Brain (organoid and tissue), 16 donors: ENCODE measurements at places on chromosomes 13 and 19.

- DNase-seq, result no peak
Observed at GRCh38 chr19:10555610-10555973, 10.2 kb downstream of the KRI1 start.

GRCh38 chr13:111844222-111844671, 222.7 kb upstream of the SOX1 start:
- no peak for DNase-seq

DNA sequence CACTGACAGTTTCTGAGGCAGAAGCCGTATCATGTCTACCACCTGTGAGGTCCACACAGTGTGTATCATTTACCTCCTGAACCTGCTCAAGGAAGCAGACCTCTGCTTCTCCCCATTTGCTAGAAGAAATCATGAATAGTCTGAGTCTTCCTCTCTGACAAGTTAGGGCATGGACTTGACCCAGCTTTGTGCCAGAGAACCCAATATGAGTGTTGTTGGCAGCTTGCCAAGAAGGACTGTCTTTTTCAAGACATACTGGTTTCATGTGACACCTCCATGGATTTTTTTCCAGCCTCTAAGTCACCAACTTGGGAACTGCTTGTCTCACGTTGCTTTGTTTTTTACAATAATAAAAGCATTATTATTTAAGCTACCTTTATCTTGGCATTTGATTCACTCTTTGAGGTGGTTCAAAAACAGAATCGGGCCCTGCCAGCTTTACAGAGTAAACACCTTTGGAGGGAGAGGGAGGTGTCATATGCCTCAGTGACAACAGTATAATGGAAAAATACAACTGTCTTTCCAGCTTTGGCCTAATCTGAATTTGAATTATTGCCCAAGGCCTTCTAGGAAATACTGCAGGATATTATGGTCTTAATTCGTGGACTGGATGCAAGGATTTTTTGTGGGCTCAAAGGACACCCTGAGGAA, 9.6 kb downstream of the ZNF211 start:
- no peak for DNase-seq

- no peak for DNase-seq
Observed at GRCh38 chr19:56193981-56194640, 3.5 kb downstream of the ZSCAN5B start.

DNA sequence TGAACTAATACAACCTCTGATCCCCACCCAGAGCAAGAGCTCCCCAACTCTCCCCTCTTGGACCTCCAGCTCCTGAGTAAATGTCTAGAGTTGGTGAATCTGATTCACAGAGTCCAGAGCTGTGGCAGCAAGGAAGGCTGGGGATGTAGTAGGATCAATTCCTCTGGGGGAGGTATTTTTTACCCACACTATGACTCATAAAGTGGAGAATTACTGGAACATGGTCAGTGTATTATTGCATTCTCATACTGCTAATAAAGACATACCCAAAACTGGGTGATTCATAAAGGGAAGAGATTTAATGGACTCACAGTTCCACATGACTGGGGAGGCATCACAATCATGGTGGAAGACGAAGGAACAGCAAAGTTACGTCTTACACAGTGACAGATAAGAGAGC, 496.7 kb downstream of the EFNB2 start:
- no peak for DNase-seq

GRCh38 chr19:1290196-1290702, 4.6 kb downstream of the EFNA2 start:
- DNase-seq, result no peak

- DNase-seq, result no peak
Observed at GRCh38 chr13:68293631-68294030, 1063.5 kb upstream of the PCDH9 start.

DNA sequence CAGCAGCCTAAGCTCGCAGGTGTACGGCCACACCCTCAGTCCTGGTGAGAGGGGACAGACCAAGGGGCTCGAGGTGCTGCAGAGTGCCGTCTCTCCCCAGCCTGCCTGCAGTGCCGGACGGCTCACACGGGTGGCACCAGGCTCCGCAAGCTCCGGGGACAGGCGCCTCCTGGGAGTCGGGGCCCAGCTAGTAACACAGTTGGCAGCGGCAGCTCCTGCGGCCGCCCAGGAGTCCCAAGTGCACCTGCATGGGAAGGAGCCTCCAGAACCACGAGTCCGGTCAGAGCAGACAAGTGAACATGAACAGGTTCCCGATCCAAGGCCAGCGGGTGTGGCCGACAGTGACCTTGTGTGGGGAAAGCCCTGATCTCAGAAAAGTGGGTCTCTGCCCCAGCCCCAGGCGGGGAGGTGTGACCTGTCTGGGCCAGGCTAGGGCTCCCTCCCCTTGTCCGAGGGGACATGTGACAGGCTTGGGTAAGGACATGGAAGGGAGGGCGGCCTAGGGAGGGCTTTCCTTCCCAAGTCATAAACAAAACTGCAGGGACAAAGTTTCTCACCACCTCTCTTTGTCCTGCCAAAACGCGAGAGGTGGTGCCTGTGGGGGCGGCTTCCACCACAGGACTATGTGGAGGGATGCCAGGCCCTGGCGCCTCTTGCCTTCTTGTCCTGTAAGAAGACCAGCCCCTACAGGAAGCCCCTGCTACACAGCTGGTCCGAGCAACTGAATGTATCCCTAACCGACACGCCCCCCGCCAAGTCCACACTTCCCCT, 46.5 kb downstream of the MLLT1 start:
- DNase-seq, result no peak

- DNase-seq, result no peak
Observed at GRCh38 chr13:25659091-25659795, 287.5 kb downstream of the ATP8A2 start.

- no peak for DNase-seq
Observed at GRCh38 chr19:38867171-38867780, 10.8 kb downstream of the RINL start.

GRCh38 chr19:35168196-35168595, 13.7 kb downstream of the FXYD5 start:
- no peak for DNase-seq

DNA sequence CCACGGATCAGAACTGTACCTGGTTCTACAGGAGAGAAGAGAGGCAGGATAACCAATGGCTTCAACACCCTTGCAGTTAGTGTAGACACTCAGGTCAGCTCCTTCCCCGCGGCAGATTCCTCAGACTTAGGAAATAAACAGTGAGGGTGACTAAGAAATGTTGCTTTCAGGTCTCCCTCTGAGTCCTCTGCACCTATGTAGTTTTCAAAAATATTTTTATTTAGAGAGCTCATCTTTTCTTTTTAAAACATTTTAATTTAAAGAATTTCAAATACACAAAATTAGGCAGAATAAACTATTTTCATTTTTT, 195.2 kb downstream of the KLF12 start:
- DNase-seq, result no peak

DNA sequence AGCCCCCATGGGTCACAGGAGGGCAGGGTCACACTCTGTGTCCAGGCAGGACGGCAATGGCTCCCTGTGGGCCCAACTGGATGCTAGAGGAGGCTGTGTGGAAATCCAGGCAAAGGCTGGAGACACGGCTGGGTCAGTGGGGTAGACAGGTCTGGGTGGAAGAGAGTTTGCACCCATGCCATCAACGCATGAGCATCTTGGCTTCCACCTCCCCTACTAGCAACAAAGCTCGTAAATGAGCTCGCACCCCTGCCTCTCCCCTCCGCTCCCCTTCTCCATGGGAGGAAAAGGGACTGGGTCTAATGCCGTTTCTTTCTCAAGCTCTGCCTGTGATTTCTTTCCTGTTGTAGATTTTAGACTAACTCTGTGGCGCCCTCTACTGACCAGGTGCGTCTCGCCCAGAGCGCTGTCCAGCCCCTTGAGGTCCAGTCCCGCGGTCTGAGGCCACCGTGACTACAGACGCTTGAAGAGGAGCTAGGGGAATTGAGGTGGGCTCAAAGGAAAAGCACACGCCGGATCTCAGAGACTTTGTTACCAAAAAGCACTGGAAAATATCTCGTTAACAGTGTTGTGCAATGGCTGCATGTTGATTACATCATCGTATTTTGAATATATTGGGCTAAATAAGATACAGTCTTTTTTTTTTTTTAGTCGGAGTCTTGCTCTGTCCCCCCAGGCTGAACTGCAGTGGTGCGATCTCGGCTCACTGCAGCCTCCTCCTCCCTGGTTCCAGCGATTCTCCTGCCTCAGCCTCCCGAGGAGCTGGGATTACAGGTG, 50.7 kb upstream of the USP29 start:
- peak; percentile 86 for DNase-seq

- DNase-seq, result no peak
Observed at GRCh38 chr19:1309977-1310852, 24.5 kb downstream of the EFNA2 start.

DNA sequence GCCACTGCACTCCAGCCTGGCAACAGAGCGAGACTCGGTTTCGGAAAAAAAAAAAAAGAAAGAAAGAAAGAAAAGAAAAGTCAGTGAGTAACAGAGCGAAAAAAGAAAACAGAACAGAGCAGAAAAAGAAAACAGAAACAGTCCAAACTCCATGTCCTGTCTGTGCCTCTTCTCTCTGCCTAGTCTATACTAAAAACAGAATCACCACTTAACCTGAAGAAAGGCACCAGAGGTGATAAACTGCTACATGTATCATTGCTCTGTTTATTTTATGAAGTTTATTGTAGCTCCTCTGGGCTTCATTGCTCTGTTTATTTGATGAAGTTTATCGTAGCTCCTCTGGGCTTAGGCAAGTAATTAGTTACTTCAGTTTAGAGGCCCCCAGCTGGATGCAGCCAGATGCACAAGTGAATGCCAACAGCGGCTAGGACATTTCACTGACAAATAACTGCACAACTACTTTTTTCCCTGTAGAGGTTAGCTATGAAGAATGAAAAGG, 39.2 kb downstream of the TBC1D4 start:
- no peak for DNase-seq

GRCh38 chr19:8986296-8986695, 23.9 kb downstream of the MUC16 start:
- no peak for DNase-seq

DNA sequence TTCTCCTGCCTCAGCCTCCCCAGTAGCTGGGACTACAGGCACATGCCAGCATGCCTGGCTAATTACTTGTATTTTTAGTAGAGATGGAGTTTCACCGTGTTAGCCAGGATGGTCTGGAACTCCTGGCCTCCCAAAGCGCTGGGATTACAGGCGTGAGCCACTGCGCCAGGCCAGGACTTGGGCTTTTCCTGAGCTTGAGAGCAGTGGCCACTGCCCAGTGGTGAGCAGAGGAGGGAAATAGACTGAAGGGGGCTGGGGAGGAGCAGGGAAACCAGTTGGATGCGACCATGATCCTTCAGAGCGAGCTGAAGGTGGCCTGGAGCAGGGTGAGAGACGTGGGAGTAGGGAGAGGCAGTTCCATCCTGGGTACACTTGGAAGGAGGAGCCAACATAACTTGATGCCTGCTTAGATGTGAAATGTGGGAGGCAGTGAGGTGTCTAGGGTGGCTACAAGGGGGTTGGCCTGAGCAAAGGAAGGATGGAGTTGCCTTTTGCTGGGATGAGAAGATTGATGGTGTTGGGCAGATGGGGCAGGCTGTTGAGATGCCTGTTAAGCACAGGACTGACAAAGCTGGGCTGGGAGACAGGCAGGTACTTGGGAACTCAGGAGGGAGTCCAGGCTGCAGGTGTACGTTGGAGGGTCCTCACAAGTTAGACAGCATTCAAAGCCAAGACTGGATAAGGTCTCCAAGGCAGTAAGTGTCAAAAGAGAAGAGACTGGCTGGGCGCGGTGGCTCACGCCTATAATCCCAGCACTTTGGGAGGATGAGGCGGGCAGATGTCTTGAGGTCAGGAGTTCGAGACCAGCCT, 31.8 kb downstream of the KCTD15 start:
- no peak for DNase-seq

DNA sequence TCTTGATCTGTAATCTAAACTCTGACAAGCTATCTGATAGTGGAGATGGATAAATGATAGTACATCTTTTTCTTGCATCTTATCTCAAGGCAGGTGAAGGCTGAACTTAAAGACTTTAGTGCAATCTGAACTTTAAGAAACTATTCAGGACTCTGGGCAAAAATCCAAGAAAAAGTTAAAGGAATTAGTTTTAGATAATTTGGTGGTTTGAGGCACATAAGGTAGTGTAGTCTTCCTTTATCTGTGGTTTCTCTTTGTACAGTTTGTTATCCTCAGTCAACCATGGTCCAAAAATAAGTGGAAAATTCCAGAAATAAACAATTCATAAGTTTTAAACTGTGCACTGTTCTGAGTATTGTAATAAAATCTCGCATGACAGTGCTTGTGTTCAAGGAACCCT, 172.9 kb downstream of the UGGT2 start:
- no peak for DNase-seq

DNA sequence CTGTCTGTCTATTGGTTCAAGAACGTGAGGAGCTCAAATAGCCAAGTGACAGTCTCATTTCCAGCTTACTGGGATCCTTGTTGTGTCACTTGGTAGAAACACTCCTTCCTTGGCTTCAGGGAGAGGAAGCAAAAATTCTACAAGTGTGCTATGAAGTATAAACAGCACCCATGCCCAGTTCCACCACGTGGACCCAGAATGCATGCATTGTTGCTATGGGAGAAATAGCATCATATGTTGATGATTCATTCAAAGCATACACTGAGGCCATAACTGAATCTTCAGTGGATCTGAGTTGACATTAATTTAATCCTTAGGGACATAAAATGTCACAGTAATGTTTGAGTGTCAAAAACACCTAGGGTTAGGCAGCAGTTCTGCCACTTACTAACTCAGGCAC, 199.0 kb upstream of the RXFP2 start:
- no peak for DNase-seq

DNA sequence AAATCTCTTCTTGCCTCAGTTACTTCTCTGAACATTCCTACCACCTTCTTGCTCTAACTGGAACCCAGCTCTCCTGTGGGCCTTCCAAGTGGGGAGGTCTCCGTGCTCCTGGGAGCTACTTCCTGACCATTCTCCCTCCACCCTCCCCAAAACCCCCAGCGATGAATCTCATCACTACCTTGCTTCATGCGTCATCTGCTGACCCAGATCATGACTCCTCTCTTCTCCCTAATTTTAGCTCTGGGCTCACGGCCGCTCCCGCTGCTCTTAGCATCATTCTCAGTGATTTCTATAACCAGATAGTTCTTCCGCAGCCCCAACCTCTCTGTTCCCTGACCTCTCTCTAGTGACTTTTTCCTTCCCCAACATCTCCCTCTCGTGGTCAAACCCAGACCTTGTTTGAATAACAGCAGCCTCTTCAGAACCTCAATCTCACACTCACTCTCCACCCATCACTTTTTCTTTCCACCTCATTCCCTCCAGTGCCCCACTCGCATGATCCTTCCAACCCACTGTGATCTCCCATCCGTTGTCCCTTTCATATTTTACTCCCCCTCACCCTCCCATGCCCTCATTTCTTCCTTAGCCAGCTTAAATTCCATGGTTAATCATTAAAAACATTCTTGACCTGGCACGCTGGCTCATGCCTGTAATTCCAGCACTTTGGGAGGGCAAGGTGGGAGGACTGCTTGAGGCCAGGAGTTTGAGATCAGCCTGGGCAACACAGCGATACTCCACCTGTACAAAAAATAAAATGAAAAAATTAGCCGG, 21.8 kb downstream of the MRPS12 start:
- peak; percentile 53 for DNase-seq

- peak; percentile 92 for DNase-seq
Observed at GRCh38 chr13:75405976-75406703, 75.8 kb downstream of the TBC1D4 start.

- no peak for DNase-seq
Observed at GRCh38 chr13:98938801-98939200, 39.1 kb downstream of the DOCK9 start.

GRCh38 chr13:73722120-73722519, 412.1 kb downstream of the KLF12 start:
- peak; percentile 74 for DNase-seq
